ENCODE measurements at places on chromosomes 3 and 15. TPM values are rescaled to one million over a fixed set of nuclear protein-coding genes. Genes with fewer than 3 reads are reported as not detected.
A peak's percentile ranks its signal among the peaks of the same experiment; 100 is the strongest.

ALG1L2 gene
- 1.8 TPM for total RNA-seq

DNA sequence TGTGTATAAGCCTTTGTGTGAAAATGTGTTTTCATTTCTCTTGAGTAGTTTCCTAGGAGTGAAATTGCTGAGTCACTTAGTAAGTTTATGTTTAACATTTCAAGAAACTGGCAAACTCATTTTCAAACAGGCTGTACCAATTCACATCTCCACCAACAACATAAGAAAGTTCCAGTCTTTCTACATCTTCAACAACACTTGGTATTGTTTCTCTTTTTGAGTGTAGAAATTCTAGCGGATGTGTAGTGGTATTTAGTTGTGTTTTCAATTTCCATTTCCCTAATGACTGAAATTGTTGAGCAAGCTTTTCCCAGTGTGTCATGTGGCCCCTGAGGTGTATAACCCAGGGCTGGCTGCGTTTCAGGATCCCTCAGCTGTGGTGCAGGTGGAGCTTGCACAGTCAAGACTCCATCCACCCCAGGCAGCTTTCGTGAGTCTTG, 258.5 kb downstream of the PDCD6IP start:
- no peak overlapping the region for H3K27ac ChIP-seq
- H3K36me3 ChIP-seq = no peaks in the 10 kb centered on the region

DNA sequence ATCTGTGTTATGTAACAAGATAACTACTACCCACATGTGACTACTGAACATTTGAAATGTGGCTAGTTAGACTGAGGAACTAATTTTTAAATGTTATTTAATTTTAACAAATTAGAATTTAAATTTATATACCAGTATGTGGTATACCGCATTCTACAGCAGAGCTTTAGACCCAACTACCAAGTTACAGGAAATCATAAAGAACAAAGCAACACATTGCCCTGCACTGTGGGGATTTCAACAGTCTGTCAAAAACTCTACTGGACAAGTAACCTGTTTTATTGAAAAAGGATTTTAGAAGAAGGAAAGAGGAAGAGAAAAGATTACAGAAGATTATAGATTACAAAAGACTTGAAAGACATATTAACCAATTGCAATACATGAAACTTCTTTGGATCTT, 64.9 kb downstream of the DPH6 start:
- no peaks in the 10 kb centered on the region for H3K27me3 ChIP-seq
- H3K36me3 ChIP-seq = peaks cover 5% of the 10 kb centered on the region

GRCh38 chr3:126413693-126414080, 19.0 kb downstream of the CFAP100 start:
- no peak overlapping the region for H3K4me3 ChIP-seq
- peaks cover 26% of the 10 kb centered on the region for H3K27me3 ChIP-seq
- no peak overlapping the region for H3K27ac ChIP-seq
- H3K4me1 ChIP-seq = peaks cover 4% of the 10 kb centered on the region

DNA sequence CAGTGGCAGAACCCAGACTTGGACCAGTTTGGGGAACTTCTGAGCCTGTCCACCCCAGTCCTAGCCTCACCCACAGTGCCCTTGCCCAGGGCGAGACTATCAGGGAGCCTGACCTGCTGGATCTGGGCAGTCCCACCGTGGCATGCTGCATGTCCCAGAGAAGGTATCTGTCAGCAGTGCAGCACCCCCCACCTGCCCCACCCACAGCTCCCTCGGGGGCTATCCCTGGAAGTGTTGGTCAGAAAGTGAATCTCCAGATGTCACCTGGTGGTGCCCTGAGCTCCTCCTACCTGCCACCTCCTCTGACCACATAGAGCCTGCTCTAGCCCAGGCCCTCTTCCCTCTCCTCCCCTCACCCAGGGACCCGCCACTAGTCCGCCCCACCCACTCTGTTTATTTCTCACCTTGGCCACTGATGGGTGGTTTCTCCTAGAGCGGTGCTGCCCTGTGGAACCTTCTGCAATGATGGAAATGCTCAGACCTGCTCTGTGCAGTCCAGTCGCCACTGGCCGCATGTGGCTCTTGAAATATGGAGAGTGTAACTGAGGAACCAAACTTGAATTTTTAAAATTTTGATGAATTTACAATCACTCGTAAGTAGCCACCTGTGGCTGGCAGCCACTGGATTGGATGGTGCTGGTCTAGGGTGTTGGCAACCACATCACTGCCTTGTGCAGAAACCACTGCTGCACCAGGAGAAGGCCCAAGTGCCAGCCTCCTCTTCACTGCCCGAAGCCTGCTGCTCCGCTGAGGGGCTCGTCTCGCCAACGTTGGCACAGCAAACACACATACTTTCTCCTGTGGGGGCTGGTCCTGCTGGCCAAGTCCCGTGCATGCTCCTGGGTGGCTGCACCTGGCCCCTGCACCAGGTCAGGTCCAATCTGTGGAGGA, 13.1 kb downstream of the HDAC11 start:
- H3K4me1 ChIP-seq = no peaks in the 10 kb centered on the region
- no peak overlapping the region for H3K4me3 ChIP-seq
- peak; percentile 28 for DNase-seq
- no peak overlapping the region for H3K27ac ChIP-seq
- H3K36me3 ChIP-seq = no peaks in the 10 kb centered on the region

DNA sequence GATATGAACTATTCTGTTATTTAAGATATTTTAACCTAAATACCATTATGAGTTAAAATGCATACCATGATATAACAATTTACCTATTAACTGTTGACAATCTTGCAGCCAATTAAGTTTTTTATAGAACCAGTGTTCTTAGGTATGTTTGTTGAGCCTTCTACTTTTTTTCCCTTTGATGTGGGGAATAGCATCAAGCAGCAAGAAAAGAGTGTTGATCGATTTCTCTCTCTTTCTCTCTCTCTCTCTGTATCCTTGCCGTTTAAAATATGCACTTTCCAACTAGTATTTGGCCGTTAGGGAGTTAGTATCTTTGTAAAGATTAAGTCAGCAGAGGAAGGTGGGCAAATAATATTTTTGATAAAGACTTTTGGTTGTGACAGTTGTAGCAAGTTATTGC, 5.9 kb downstream of the CHD2 start:
- H3K4me3 ChIP-seq = peak overlapping the region; percentile 99
- peaks cover 61% of the 10 kb centered on the region for H3K4me1 ChIP-seq
- peak overlapping the region; percentile 100 for H3K27ac ChIP-seq
- no peaks in the 10 kb centered on the region for H3K27me3 ChIP-seq
- no peak for DNase-seq
- peaks cover 41% of the 10 kb centered on the region for H3K36me3 ChIP-seq

- H3K4me1 ChIP-seq = peaks cover 69% of the 10 kb centered on the region
- no peak overlapping the region for H3K4me3 ChIP-seq
- DNase-seq = no peak
- peaks cover 6% of the 10 kb centered on the region for H3K27me3 ChIP-seq
- peaks cover 5% of the 10 kb centered on the region for H3K36me3 ChIP-seq
- H3K27ac ChIP-seq = no peak overlapping the region
These were observed 8.2 kb downstream of the LRIG1 start for GRCh38 chr3:66492672-66493071.

- H3K4me1 ChIP-seq = peaks cover 21% of the 10 kb centered on the region
- H3K36me3 ChIP-seq = peaks cover 9% of the 10 kb centered on the region
- no peak overlapping the region for H3K4me3 ChIP-seq
These were observed 157.9 kb upstream of the TSPAN3 start for GRCh38 chr15:77228828-77229227.
